ENCODE measurements at places on chromosomes 6 and 20.

- DNase-seq, result no peak
Observed at GRCh38 chr6:16374461-16375200, 136.2 kb downstream of the GMPR start.

- no peak for DNase-seq
Observed at GRCh38 chr20:57791178-57791962, 81.6 kb upstream of the PMEPA1 start.

DNA sequence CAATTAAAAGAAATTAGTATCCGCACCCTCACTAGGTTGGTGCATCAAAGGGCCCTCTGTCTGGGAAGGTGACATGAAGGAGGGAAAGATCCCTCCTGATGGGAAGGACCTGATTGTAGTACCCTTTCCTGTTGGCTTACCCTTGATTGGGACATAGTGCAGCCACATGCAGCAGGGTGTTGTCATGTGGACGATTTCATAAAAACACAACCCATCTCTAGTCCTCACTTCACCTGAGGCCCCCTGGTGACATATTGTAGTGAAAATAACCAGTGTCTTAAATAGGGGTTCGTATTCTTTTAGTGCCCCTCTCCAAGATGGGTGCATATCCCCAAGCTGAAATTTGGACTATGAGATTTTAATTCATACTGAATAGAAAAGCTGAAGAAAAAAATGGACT is 97.3 kb downstream of the SLX4IP start:
- DNase-seq, result no peak

GRCh38 chr6:148831064-148831463 is 84.2 kb downstream of the UST start:
- DNase-seq, result no peak

GRCh38 chr6:12968290-12968689 is 251.7 kb downstream of the PHACTR1 start:
- no peak for DNase-seq

DNA sequence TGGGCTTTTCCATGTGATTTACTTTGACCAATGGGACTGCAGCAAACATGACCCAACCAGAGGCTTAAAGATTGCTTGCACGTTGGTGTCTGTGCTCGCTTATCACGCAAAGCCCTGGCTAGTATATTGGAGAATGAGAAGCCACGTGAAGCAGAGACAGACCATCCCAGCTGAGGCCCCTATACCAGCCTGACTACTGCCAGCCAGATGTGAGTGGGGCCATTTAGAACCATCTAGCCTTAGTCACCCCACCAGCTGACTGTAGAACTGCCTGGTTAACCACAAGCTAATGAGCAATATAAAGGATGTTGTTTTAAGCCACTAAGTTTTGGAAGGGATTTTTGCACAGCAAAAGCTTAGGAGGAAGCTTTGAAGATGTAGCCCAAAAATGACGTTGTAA is 74.5 kb downstream of the MACROD2 start:
- DNase-seq, result peak; percentile 19

DNA sequence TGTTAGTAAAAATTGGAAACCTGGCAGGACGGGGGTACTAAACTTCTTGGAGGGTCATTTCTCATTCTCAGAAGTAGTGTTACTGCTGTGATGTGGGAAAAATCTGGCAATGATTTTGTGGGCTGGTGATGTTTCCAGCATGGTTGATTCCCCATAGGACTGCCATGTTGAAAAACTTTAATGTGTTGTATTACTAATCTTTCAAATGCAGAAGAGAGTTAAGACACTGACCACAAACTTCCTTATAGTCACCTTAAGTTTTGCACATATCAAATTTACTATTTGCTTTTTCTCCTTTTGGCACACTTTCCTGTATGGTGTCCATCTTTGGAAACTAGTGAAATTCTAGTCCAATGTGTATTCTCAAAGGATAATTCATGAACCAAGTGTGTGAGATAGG is 236.2 kb upstream of the TAB2 start:
- no peak for DNase-seq
